ENCODE measurements at places on chromosomes 1 and 21.

- no peak for DNase-seq
These were observed 19.1 kb downstream of the OPTC start for GRCh38 chr1:203512848-203513584.

GRCh38 chr1:228390649-228391048 lies 16.0 kb downstream of the TRIM11 start:
- DNase-seq, result no peak

GRCh38 chr1:1204998-1205768 lies 1.2 kb downstream of the TNFRSF18 start:
- DNase-seq, result no peak

- DNase-seq, result no peak
These were observed 31.1 kb upstream of the EPB41 start for GRCh38 chr1:28883242-28883616.

Measured in SW 1271 (cell line).